ENCODE measurements at places on chromosomes 12 and 14.

DNA sequence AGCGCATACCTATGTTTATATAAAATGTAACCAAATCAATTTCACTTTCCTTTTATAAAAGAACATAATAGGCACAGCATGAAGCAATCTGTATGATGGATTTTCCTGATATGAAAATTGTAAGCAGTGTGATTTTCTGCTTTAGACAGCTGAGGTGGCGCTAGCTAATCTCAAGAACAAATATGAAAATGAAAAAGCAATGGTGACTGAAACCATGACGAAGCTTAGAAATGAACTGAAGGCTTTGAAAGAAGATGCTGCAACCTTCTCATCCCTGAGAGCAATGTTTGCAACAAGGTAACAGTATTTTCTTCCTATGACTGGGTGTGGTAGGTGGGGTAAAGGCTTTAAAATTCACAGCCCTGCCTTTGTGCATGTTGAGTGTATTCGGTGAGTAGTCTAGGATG, 65.0 kb upstream of the FGD4 start:
- no peaks in the 10 kb centered on the region for H3K27me3 ChIP-seq
- no peak for DNase-seq
- no peak overlapping the region for H3K4me3 ChIP-seq
- peaks cover 19% of the 10 kb centered on the region for H3K36me3 ChIP-seq
- peaks cover 16% of the 10 kb centered on the region for H3K4me1 ChIP-seq

DNA sequence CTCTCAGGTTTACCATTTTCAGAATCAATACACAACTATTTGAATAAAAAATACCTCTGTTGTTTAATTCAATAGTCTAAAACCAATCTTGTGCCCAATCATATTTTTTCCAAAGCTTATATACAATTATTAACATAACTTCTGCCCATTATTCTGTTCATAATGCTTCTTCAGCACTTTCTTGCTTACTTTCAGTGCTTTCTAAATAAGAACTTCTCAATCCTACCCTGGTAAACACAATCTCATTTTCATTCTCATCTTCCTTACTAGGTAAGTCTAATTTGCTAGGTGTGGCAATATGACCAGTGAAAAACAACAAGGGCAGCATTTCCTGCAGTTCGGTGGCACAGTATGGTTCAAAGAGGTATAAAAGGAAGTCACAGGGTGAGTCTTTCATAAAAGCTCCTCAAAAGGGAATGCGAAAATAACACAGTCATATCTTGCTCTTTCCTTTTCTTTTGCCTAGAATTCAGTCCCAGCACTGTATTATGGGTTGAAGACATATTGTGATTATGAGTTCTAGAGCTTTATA, 103.5 kb downstream of the FOXG1 start:
- no peak overlapping the region for H3K27ac ChIP-seq
- no peaks in the 10 kb centered on the region for H3K4me1 ChIP-seq
- no peak for DNase-seq

GRCh38 chr12:75439048-75439447, 41.5 kb upstream of the GLIPR1 start:
- peaks cover 54% of the 10 kb centered on the region for H3K36me3 ChIP-seq
- H3K27me3 ChIP-seq: no peaks in the 10 kb centered on the region
- no peak overlapping the region for H3K4me3 ChIP-seq
- no peak overlapping the region for H3K27ac ChIP-seq
- DNase-seq: no peak

- H3K27me3 ChIP-seq: no peaks in the 10 kb centered on the region
- DNase-seq: no peak
- no peak overlapping the region for H3K27ac ChIP-seq
- H3K4me3 ChIP-seq: no peak overlapping the region
- H3K4me1 ChIP-seq: peaks cover 5% of the 10 kb centered on the region
- H3K36me3 ChIP-seq: no peaks in the 10 kb centered on the region
These were observed 854.8 kb upstream of the SEL1L start for GRCh38 chr14:82388488-82388887.

GRCh38 chr12:39675263-39675662, 55.7 kb upstream of the ABCD2 start:
- peaks cover 7% of the 10 kb centered on the region for H3K4me1 ChIP-seq
- peaks cover 1% of the 10 kb centered on the region for H3K36me3 ChIP-seq
- no peak overlapping the region for H3K4me3 ChIP-seq
- no peak for DNase-seq
- H3K27ac ChIP-seq: no peak overlapping the region
- H3K27me3 ChIP-seq: no peaks in the 10 kb centered on the region
